Peyer's patch (tissue), 4 donors: ENCODE measurements at places on chromosomes 6 and 20.

GRCh38 chr6:47267301-47267700, 42.4 kb downstream of the TNFRSF21 start:
- DNase-seq = no peak
- no peaks in the 10 kb centered on the region for H3K27me3 ChIP-seq
- no peak overlapping the region for H3K4me3 ChIP-seq

GRCh38 chr20:5927749-5928462, 22.4 kb downstream of the TRMT6 start:
- H3K27me3 ChIP-seq = no peaks in the 10 kb centered on the region
- H3K27ac ChIP-seq = no peak overlapping the region
- H3K4me1 ChIP-seq = no peaks in the 10 kb centered on the region
- H3K4me3 ChIP-seq = no peak overlapping the region
- no peak for DNase-seq

- H3K27ac ChIP-seq = no peak overlapping the region
- no peaks in the 10 kb centered on the region for H3K4me1 ChIP-seq
- DNase-seq = no peak
- no peaks in the 10 kb centered on the region for H3K27me3 ChIP-seq
Observed at GRCh38 chr6:16805243-16805950, 44.1 kb upstream of the ATXN1 start.

DNA sequence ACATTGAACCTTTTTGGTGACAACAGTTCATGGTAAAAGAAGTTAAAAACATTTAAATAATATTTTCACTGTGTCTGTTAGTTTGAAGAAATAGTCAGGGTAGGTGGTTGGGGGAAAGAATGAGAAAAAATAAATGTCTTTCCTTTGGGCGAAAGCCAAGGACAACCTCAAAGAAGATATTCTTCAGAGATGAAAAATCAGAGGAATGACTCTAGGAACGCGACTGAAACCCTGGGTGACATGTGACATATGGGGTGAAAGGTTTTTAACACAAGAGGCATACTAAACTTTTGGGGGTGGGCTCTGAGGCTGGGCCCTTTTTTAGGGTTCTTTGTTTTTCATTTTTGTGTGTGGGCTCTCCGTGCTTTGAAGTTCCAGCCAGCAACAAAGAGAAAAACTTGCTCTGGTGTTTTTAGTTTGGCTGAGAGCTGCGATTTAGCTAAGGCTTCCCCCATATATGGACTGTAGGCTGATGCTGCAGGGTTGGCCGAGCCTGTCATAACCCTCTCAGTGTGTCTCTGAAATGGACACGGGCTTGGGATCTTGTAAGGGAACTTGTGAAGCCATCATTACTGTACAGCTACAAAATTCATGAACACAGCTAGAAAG, 610.1 kb upstream of the ARID1B start:
- DNase-seq = no peak
- H3K4me3 ChIP-seq = no peak overlapping the region
- H3K36me3 ChIP-seq = no peaks in the 10 kb centered on the region

GRCh38 chr20:61991476-61991875, 74.2 kb downstream of the TAF4 start:
- no peaks in the 10 kb centered on the region for H3K27me3 ChIP-seq
- no peak for DNase-seq

GRCh38 chr20:47727170-47727880, 58.0 kb downstream of the SULF2 start:
- no peaks in the 10 kb centered on the region for H3K36me3 ChIP-seq
- peak; percentile 91 for DNase-seq
- peak overlapping the region; percentile 78 for H3K27ac ChIP-seq
- H3K27me3 ChIP-seq = no peaks in the 10 kb centered on the region
- peaks cover 15% of the 10 kb centered on the region for H3K4me1 ChIP-seq
- no peak overlapping the region for H3K4me3 ChIP-seq

GRCh38 chr6:22471746-22472145, 97.6 kb upstream of the HDGFL1 start:
- no peaks in the 10 kb centered on the region for H3K36me3 ChIP-seq
- peaks cover 11% of the 10 kb centered on the region for H3K4me1 ChIP-seq
- no peak for DNase-seq
- H3K27ac ChIP-seq = no peak overlapping the region
- H3K27me3 ChIP-seq = no peaks in the 10 kb centered on the region

GRCh38 chr20:9955646-9956045, 79.1 kb upstream of the ANKEF1 start:
- no peak for DNase-seq
- no peaks in the 10 kb centered on the region for H3K27me3 ChIP-seq
- H3K4me3 ChIP-seq = no peak overlapping the region
- H3K27ac ChIP-seq = no peak overlapping the region
- no peaks in the 10 kb centered on the region for H3K36me3 ChIP-seq

DNA sequence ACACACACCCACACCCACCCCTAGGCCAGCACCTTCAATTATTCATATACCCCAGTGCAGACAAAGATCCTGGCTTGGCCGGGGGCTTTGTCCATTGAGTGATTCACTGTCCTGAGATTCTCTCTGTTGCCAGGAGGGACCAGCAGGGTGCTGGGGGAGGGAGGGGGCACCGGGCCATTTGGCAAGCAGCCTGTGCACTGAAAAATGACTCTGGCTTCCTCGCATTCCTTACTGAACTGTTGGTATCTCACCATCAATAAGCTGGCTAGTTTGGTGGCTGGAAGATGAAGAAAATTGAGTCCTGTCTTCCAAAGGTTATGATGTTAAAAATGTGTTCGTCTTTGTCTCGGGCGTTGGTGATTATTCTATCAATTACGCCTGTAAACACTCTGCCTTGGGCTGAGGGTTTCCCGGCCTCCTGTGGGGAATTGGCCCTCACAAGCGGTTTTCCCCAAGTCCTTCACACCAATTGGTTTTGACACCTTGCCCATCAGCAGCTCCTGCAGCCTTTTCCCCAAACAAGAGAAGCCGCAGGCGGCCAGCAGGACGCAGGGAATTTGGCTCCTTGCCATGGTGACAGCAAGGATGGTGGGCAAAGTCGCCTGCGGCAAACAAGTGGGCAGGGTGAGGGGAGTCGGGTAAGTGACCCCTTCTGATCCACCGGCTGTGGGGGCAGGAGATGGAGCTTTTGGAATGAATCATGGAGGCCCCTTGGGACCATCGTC, 4.9 kb downstream of the VSTM2L start:
- no peak overlapping the region for H3K4me3 ChIP-seq
- DNase-seq = no peak
- H3K27ac ChIP-seq = no peak overlapping the region
- H3K4me1 ChIP-seq = peaks cover 7% of the 10 kb centered on the region
- no peaks in the 10 kb centered on the region for H3K36me3 ChIP-seq

DNA sequence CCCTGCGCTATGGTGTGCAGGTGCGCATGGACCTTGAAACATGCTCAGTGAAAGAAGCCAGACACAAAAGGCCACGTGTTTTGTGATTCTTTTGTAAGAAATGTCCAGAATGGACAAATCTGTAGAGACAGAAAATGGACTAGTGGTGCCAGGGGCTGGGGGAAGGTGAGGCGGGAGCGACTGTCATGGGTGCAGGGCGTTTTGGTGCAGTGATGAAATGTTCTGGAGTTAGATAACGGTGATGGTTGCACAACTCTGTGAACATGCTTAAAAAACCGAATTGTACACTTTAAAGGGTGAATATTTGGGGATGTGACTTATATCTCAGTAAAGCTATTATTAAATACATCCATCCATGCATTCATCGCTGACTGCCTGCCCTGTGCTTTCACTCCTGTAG, 31.7 kb upstream of the NTSR1 start:
- H3K36me3 ChIP-seq = no peaks in the 10 kb centered on the region
- no peaks in the 10 kb centered on the region for H3K4me1 ChIP-seq
- H3K27me3 ChIP-seq = no peaks in the 10 kb centered on the region
- H3K27ac ChIP-seq = no peak overlapping the region
- no peak for DNase-seq

DNA sequence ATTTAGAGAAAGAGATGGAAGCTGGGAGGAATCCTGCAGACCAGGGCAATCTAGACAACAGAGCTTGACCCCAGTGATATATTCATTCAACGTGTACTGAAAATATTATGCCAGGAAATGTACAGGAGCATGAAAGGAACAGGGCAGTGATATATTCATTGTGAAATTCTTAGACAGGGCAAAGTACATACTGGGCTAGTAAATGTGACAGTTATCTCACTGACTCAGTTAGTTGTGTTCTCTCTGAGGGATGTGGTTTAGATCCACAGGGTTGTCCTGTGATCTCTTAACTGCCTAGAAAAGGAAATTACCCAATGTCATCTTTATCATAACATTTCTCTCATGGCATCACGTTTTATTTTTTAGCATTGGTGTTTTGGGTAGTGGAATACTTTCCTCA, 891.3 kb downstream of the EYS start:
- no peaks in the 10 kb centered on the region for H3K27me3 ChIP-seq
- no peak overlapping the region for H3K27ac ChIP-seq
- no peak overlapping the region for H3K4me3 ChIP-seq
- no peak for DNase-seq
- no peaks in the 10 kb centered on the region for H3K36me3 ChIP-seq
- H3K4me1 ChIP-seq = no peaks in the 10 kb centered on the region

DNA sequence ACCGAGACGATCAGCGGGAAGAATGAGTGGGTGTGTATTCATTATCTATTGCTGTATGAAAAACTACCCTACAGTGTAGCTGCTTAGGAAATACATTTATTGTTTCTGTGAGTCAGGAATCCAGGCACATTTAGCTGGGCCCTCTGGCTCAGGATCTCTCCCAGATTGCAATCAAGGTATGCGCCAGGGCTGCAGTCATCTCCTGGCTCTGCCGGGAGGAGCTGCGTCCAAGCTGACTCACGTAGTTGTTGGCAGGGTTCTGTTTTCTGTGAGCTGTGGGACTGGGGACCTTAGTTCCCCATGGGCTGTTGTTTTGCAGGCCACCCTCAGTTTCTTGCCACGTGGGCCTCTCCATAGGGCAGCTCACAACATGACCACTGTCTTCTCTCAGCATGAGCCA, 68.2 kb upstream of the FUCA2 start:
- no peak for DNase-seq
- no peaks in the 10 kb centered on the region for H3K36me3 ChIP-seq
- H3K4me3 ChIP-seq = no peak overlapping the region
- H3K4me1 ChIP-seq = no peaks in the 10 kb centered on the region

DNA sequence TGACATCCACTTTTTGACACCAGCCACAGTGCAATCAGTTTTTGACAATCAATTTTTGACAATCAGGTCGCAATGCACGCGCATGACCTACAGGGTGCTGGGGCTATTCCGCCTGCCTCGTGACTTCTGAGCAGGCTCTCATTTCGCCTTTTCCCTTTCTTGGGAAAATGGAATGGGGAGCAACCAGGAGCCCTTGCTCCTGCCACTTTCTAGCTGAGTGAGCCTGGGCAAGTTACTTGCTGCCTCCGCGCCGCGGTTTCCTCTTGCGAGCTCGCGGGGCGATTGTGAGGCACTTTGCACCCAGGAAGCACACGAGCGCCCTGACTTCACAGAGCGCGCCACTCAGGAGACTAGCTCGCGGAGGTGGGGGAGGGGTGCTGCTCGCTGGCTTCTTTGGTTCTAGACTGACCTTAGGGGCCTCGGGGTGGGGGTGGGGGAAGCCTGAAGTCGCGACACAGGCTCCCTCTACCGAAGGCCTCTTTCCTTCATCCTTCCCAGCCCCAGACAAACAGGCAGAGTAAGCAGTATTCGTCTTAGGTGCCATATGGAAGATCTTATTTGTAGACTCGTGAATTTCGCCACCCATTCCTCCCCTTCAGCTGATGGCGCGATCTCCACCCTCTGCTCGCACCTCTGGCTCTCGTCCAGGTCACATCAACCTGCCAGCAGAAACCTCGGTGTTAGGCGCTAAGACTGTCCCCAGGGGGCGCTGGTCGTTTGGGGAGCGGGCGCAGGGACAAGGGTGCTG, 4.6 kb downstream of the TP53TG5 start:
- peak overlapping the region; percentile 82 for H3K27ac ChIP-seq
- peaks cover 7% of the 10 kb centered on the region for H3K36me3 ChIP-seq
- H3K4me1 ChIP-seq = peaks cover 13% of the 10 kb centered on the region

- no peaks in the 10 kb centered on the region for H3K27me3 ChIP-seq
- no peak for DNase-seq
- H3K4me3 ChIP-seq = no peak overlapping the region
- no peaks in the 10 kb centered on the region for H3K4me1 ChIP-seq
- H3K27ac ChIP-seq = no peak overlapping the region
- no peaks in the 10 kb centered on the region for H3K36me3 ChIP-seq
Observed at GRCh38 chr6:138653435-138653834, 120.1 kb upstream of the CCDC28A start.

GRCh38 chr6:111681860-111682259, 76.2 kb upstream of the TRAF3IP2 start:
- H3K4me3 ChIP-seq = no peak overlapping the region
- no peaks in the 10 kb centered on the region for H3K27me3 ChIP-seq
- H3K4me1 ChIP-seq = no peaks in the 10 kb centered on the region
- no peak overlapping the region for H3K27ac ChIP-seq
- DNase-seq = no peak

- H3K27ac ChIP-seq = no peak overlapping the region
- no peaks in the 10 kb centered on the region for H3K27me3 ChIP-seq
- no peaks in the 10 kb centered on the region for H3K36me3 ChIP-seq
Observed at GRCh38 chr6:165653196-165653595, 9.8 kb downstream of the PDE10A start.

DNA sequence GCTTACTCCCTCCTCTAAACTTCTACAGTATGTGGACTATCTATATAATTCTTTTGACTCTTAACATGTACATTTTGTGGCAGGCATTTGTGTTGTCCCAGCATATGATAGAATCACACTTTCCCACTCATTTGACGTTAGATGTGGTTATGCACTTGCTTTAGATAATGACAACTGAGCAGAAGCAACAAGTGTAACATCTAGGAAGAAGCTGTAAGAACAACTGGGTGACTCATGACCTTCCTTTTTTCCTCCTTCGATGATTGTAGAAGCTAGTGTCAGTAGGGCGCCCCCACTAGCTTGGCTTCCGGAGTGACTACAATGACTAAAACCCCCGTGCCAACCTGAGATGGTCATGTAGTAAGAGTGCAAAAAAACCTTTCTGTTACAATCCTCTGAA, 74.6 kb upstream of the CEP85L start:
- H3K27me3 ChIP-seq = no peaks in the 10 kb centered on the region
- DNase-seq = no peak
- no peak overlapping the region for H3K4me3 ChIP-seq
- no peak overlapping the region for H3K27ac ChIP-seq
- H3K36me3 ChIP-seq = no peaks in the 10 kb centered on the region
- no peaks in the 10 kb centered on the region for H3K4me1 ChIP-seq

GRCh38 chr20:62964700-62965099, 12.2 kb downstream of the SLC17A9 start:
- no peak overlapping the region for H3K27ac ChIP-seq
- H3K27me3 ChIP-seq = no peaks in the 10 kb centered on the region
- H3K36me3 ChIP-seq = no peaks in the 10 kb centered on the region
- no peaks in the 10 kb centered on the region for H3K4me1 ChIP-seq
